ENCODE measurements at places on chromosomes 1 and 21. TPM values are rescaled to one million over a fixed set of nuclear protein-coding genes. Genes with fewer than 3 reads are reported as not detected.

- no peak for DNase-seq
Observed at GRCh38 chr1:35860696-35861095, 22.3 kb upstream of the AGO1 start.

Gene ARHGAP29
- total RNA-seq, result 159 TPM

Gene LCE1F
- total RNA-seq, result not detected

- no peak for DNase-seq
Observed at GRCh38 chr21:35525443-35525842, 476.3 kb upstream of the RUNX1 start.

DNA sequence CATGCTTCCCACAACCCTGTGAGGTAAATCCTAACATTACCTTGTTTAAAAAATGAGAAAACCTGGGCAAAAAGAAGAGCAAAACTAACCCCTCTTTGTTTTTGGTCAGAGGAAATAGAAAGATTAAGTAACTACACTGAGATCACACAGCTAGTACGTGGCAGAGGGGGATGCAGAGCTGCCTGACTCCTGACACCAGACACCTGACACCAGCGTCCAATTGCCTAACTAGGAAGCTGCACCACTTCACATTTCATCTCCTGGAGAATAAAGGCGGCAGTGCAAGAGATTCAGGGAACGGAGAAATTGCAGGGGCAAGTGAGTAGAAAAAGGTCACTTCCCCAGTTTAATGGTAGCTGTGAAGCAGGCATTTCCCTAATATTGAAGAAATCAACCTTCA, 229.3 kb upstream of the PTBP2 start:
- no peak for DNase-seq

DNA sequence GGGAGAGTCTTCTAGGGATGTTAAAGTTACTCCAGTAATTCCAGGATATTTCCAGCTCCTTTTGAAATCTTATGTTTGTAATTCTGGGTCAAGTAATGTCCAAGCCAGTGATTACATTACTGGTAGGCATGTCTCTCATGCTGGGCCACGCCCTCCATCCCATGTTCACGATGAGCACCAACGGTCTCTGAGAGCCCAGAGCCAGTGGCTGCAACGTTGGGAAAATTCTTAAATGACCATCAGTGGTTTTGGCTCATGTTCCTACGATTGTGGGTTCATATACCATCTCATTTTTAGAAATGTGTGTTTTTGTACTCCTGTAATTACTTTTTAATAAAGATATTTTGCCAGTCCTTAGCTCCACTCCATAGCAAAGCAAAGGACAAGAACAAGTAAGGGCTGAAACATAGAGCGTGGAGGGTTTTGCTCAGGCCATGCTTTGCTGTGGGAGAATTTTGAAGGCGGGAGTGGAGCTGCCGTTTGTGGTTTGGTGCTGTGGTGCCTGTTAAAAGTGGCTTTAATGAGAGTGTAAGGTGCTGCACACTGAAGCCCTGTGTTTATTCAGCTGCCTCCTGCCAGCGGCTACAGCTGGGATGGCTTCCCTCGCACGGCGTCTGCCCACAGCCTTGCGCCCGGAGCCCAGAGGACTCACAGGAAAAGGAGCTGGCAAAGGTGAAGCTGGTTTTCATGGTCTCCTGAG, 28.9 kb downstream of the VANGL1 start:
- no peak for DNase-seq

DNA sequence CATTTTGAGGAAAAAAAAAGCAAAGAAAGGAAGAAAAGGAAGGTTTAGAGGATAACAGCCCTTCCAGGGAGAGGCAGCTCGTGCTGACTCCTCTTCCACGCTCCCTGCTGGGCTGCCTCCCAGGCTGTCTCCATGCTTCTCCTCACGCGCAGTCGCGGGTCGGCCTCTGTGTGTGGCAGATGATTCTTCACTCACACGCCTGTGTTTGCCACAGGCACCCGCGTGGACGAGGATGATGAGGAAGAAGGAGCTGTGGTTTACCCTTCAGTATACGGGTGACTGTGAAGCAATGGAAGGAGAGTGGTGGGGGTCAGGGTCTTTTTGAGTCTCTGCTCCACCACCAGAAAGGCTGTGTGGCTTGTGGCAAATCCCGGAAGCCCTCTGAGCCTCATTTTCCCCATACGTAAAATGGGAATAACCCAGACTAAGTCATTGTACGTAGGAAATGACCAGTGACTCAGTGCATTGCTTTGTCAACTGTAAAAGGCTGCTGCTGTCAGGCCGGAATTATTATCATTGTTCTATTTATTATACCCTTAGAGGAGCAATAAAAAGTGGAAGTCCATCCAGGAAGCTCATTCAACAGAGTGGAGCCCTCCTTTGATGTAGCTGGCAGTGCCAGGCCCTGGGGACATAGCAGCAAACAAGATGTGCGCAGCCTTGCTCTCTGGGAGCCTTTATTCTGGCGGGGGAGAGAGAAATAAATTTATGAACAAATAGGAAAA, 11.9 kb upstream of the SH2D2A start:
- no peak for DNase-seq

DNA sequence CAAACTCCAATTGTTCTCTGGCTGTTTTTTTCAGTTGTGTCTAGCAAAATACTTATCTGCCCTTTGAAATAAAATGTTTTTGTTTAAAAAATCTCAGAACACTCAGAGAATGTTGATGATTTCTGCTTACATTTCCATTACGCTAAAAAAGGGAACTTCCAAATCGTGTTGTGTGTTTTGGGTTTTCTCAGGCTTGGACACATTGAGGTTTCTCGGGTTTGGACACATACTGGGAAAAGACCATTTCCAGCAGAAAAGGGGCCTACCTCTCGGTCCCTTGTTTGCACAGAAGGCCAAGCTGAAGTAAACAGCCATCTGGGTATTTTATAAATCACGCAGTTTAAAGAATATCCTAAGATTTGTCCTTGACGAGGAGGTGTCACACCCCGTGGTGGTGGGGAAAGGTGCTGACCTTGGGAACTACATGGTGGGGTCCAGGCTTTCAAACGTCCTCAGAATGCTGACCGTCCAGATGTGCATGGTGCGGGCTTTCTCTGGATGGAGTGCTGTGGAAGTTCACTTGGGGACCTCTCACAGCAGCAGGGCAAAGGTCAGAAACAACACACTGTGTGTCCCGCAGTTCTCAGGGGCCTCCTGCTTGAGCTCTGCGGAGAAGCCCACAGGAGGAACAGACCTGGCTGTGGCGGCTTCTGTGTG, 67.8 kb downstream of the SLC37A1 start:
- no peak for DNase-seq

DNA sequence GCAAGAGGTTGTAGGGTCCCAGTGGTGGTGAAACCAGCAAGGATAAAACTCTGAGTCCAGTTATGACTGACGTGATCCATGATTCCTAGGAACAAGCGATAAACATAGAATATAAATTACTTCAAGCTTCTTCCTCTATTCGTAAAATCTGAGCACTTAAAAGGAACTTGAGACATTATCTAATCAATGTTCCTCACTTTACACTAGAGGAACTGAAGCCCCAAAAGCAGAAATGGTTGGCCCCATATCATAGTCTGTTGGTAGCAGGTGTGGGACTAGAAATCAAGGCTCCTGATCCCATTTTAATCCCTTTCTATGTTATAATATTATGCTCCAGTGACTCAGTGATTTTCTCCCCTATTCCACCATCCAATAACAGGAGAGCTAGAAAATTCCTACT, 21.9 kb upstream of the MNDA start:
- DNase-seq, result no peak

Gene ANGPTL3
- total RNA-seq, result not detected

Gene RGS16
- not detected for total RNA-seq

Gene DNAI4
- 3.6 TPM for total RNA-seq

- DNase-seq, result no peak
Observed at GRCh38 chr1:46623743-46624644, 7.4 kb upstream of the MOB3C start.

DNA sequence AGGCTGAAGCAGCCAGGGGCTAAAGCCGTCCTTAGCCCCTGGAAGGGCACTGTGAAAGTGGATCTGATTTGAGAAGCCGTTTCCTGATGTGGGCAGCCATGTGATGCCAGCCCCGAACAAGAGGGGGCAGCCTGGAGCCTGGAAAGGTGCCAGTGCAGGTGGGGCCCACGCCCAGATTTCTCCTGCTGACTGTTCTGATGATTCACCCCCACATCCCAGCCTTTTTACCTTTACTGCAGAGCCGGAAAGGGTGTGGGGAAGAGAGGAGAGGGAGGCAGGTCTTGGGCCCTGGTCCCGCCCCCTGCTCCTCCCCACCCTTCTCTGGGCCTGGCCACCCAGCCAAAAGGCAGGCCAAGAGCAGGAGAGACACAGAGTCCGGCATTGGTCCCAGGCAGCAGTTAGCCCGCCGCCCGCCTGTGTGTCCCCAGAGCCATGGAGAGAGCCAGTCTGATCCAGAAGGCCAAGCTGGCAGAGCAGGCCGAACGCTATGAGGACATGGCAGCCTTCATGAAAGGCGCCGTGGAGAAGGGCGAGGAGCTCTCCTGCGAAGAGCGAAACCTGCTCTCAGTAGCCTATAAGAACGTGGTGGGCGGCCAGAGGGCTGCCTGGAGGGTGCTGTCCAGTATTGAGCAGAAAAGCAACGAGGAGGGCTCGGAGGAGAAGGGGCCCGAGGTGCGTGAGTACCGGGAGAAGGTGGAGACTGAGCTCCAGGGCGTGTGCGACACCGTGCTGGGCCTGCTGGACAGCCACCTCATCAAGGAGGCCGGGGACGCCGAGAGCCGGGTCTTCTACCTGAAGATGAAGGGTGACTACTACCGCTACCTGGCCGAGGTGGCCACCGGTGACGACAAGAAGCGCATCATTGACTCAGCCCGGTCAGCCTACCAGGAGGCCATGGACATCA, at the start of gene SFN:
Gene SFN (plus strand): TSS at position 369 of the 904 bp plus-strand sequence. CDS start 64 bp downstream, at position 433.
- DNase-seq, result no peak

GRCh38 chr1:26723013-26723991, 27.5 kb downstream of the ARID1A start:
- peak; percentile 99 for DNase-seq

- no peak for DNase-seq
Observed at GRCh38 chr21:35351434-35351833, 302.3 kb upstream of the RUNX1 start.

Gene SMIM1
- 0.74 TPM for total RNA-seq
